ENCODE measurements at places on chromosomes 6 and 20.

- DNase-seq = no peak
These were observed 28.7 kb upstream of the AKAP12 start for GRCh38 chr6:151211075-151211474.

- DNase-seq = no peak
These were observed 26.4 kb downstream of the ARMC2 start for GRCh38 chr6:108874470-108875160.

DNA sequence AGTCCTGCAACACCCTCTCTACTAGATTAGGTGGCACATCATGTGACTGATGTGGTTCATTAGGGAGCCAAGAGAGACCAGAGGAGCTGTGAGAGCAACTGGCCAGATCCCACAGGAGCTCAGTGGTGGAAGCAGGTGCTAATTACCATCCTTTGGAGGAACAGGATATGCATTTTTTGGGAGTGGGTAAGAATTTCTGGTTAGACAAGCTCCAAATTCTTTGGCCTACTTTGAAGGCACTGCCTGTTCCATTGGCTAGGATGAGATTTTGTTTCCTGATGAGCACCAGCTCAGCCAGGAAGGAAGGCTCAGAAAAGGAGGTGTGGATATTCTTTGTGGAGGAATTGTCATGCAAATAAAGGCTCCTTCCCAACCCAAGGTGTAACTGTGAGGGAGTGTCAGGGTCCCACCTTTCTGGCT lies 130.3 kb upstream of the BMP2 start:
- no peak for DNase-seq

GRCh38 chr6:169427856-169428255 lies 174.2 kb upstream of the THBS2 start:
- no peak for DNase-seq

GRCh38 chr20:19460386-19460785 lies 247.9 kb downstream of the SLC24A3 start:
- no peak for DNase-seq

DNA sequence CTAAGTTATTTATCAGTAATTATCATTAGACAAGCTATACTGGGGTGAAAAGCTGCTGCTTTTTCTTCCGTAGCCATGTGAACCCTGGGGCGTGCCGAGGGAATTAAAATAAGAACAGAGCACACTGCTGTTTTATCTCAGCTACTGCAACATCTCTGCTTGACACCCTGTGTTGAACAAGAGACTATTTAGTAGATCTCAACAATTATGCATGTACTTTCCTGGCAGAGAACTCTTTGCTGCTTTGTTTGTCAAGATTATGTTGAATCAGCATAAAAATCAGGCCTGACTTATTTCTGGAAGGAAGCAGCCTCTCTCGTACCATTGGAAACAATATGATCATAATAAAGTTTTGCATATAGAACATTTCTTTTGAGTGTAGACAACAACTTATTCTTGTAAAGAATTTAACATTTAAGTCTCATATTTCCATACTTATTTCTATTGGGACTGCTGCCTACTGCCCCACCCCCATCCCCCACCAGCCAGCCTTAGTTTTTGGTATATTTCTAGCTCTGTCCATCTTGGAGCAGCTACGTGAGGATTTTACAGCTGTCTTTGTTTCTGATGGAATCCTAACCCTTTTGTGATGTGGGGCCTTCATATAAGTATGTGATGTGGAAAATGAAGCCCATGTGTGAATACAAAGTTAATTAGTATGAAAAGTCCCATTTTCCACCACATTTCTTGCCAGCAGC lies 1011.4 kb downstream of the KIF16B start:
- no peak for DNase-seq

DNA sequence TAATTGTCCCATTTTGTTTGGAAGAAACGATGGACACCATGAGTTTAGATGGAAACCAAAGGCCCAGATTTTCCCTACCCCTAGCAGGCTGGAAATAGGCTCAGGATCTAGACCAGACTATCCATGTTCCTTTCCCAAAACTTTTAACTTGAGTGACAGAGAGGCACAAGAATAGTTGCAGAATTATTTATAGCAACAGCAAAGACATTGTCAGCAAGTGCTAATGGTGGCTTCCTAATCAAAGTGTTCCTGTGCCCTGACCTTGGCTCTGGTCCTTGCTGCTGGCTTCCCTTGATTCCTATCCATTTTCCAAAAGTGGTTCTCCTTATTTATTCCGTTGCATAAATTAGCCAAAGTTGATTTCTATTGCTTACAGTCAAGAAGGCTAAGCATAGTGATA lies 103.1 kb downstream of the RNGTT start:
- DNase-seq = no peak

DNA sequence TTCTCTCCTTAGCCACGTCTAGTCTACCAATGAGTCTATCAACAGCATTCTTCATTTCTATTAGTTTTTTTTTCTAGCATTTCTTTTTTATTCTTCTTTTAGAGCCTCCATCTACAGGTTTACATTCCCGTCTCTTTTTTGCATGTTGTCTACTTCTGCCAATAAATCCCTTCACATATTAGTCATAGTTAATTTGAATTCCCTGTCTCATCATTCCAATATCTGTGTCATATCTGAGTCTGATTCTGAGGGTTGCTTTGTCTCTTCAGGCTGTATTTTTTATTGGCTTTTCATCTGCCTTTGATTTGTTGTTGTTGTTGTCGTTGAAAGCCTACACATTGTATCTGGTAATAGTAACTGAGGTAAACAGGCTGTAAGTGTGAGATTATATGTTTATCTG lies 104.6 kb downstream of the HMGCLL1 start:
- no peak for DNase-seq

DNA sequence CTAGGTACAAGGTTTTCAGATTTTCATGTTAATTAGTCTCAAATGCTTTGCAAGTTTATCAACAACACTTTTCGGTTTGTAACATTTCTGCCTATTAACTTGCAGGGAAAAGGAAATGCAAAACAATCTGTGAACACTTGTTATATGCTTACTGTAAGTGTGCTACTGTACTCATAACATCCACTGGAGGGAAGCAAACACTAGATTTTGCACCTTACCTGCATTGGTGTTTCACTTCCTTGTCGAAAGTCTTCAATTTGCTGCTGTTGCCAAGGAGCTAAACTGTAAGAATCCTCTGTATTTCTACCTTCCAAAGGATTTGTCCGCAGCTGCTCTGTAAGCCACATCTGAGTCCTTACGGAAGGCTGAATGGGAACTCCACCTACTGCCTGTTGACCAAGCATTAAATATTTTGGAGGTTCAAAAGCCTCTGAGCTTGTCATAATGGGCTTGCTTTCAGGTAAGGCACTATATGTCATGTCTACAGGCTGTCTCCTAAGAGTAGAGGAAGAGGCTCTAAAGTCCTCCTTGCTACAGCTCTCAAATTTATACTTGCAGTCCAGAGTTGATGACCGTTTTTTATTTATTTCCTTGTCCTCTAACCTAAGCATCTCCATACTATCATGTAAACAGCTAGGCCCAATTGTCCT lies 17.3 kb downstream of the PLN start:
- DNase-seq = peak; percentile 41

DNA sequence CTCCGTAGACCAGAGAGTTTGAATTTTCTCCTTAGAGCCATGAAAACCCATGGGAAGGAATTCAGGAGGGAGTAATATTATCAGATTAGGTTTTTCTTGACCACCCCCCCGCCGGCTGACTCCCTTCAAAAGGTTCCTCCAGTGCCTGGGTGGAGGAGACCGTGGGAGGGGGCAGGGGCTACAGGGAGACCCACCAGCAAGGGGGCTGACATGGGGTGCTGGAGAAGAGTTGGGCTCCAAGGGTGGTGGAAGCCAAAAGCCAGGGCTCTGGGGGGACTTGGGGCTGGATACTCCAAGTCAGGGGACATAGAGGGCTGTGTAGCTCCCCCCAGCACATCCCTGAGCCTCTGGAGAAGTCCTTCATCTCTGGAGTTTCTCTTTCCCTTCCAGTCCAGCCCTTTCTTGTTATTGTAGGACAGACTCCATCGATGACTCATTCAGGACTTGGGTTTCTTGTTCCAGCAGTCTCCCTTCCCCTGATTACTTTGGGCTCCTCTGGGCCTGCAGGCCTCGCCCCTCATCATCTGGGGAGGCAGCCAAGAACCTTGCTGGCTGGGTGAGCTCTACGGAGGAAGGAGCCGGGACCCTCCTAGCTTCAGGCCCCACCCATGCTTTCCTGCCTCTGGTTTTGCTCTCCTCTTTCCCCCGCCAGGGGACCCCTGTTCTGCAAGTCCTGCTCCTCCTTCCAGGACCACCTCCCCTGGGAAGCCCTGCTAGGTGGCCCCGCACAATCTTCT lies 10.5 kb upstream of the KIAA1755 start:
- no peak for DNase-seq

GRCh38 chr6:38133932-38134703 lies 314.6 kb downstream of the ZFAND3 start:
- no peak for DNase-seq

- no peak for DNase-seq
These were observed 10.4 kb upstream of the THBS2 start for GRCh38 chr6:169263836-169264608.

DNA sequence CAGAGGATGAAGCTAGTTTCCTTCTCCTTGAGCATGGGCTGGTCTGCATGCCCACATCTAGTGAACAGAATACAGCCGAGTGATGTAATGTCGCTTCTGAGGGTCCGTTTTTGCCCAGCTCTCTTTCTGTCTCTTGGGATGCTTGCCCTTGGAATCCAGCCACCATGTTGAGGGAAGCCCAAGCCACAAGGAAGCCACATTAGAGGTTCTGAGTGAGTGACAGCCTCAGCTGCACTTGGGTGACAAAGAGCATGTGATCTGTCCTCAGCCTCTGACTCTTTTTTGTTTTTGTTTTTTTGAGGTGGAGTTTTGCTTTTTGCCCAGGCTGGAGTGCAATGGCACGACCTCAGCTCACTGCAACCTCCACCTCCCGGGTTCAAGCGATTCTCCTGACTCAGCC lies 100.6 kb upstream of the SALL4 start:
- no peak for DNase-seq

DNA sequence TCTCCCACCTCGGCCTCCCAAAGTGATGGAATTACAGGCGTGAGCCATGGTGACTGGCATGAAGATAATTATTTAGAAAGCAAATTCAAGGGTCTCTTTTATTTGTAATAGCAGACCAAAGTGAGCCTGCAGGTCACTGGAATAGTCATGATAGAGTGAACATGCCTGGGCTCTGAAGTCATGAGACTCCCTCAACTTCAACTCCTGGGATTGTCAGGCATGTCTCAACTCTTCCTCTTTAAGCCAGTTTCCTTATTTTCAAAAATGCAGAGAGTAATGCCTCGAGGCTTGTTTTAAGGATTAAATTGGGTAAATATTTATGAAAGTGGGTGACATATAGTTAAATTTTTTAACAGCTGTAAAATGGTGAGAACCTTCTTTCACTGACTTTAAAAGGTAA lies 22.7 kb upstream of the HECA start:
- no peak for DNase-seq

DNA sequence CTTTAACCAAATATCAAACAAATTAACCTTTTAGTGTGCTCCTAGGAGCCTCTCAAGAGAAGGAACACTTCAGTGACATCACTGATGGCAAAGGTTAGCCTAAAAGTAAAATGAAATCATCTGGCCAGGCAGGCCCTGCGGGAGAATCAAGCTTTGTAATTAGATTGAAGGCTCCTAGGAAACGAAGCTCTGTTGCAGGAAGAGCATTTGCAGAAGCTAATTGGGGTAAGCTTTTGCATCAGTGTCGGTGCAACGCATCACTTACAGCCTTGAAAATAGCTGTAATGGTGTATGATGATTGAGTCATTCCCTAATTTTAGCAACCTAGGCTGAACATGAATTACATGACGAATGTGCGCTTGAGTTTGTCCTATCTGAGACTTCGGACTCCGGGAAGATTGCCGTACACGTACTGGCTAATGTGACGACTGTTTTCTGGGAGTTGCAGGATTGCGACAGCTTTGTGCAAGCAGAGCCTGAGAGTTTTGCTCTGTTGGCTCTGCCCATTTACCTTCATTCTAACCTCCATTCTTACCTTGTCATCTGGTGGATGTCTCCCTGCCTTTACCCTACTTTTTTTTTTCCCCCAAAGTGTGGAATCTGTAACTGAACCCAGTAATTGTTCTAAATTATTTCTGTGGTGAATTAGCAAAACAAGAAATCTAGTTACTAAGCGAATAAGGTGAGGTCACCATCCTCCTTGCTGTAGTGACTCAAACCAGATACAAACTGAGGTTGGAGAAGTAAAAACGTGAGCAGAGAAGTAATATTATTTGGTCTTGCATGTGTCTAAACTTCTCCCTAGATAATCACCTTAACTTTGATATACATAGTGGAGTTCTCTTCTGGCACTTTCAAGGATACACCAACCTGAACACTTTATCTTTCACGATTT lies 675.9 kb upstream of the CITED2 start:
- DNase-seq = no peak

GRCh38 chr6:112269114-112269513 lies 14.7 kb upstream of the LAMA4 start:
- no peak for DNase-seq

DNA sequence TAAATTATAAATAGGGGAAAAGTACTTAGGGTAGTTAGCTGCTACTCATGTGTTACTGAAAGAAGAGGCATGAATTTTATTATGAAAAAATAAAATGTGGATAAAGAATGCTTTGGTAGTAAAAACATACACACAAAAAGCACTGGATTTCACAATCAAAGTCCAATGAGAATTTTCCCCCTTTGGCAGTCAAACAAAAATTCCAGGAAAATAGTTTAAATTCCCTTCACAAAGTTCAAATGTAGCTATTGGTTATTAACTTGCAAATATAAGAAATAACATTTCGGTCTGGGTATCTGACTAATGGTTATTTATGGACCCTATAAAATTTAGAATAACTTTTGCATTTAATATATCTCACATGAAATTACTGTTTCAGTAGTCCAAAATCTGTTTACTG lies 210.4 kb downstream of the FOXC1 start:
- no peak for DNase-seq

DNA sequence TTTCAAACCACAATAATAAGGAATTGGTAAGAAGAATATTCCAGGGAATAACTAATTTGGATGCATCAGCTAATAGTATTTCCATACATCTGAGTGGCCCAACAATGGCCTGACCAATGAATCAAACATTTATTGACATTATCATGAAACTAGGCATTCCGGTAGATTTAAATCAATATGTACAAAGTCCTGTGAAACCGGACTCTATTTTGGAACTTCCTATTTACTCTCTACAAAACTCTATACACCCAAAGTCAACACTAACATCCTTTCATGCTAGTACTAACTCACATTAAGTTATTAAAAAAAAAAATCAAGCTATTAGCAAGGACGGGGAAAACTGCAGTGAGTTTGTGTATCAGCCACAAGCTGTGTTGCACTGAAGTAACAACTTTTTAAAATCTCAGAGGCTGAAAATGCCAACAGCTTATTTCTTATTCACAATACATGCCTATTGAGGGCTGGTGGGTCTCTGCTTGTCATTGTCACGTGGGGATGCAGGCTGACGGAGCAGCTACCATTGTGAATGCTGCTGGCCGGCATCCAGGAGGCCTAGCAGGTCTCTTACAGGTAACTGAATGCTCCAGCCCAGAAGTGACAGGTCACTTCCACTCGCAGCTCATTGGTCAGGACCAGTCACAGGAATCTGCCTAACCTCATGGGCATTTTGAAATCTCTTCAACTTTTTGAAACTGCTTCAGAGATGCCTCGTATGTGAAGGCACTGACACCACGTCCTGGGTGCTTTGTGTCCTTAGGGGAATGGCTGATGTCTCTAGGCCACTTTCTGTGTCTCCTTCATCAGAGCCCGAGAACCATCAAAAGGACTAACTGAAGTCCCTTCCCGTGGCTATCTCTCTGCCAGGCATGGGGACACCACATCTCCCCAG lies 76.3 kb downstream of the SLC22A23 start:
- no peak for DNase-seq

GRCh38 chr6:113680301-113680700 lies 176.8 kb upstream of the MARCKS start:
- DNase-seq = no peak

All from NCI-H2171 (cell line).